Tibial artery (tissue), 4 donors: ENCODE measurements at places on chromosomes 12 and 14.
A peak's percentile ranks its signal among the peaks of the same experiment; 100 is the strongest.

- no peak for DNase-seq
Measured at GRCh38 chr12:87092421-87092820, 836.2 kb upstream of the MGAT4C start.

- DNase-seq = no peak
Measured at GRCh38 chr12:22808860-22809259, 183.9 kb downstream of the ETNK1 start.

- peak; percentile 5 for DNase-seq
Measured at GRCh38 chr12:237026-237815, 23.3 kb upstream of the SLC6A12 start.

DNA sequence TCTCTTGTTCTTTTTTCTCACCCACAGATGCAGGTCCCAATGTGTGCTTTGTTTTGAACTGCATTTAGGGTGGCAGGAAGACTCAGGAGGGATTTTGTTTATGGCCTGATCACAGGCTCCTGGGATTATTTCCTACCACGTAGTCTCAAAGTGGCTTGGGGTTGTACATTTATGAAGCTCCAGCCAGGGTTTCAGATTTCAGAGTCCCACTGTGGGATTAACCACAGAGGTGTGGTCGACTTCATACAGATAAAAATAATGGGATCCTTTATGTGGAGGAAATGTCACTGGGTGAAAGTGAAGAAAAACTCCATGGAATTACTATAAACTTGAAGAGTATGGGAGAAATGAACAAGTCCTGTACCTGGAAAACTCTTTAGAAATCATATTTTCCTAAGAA, 14.2 kb upstream of the PPP1R1A start:
- no peak for DNase-seq

DNA sequence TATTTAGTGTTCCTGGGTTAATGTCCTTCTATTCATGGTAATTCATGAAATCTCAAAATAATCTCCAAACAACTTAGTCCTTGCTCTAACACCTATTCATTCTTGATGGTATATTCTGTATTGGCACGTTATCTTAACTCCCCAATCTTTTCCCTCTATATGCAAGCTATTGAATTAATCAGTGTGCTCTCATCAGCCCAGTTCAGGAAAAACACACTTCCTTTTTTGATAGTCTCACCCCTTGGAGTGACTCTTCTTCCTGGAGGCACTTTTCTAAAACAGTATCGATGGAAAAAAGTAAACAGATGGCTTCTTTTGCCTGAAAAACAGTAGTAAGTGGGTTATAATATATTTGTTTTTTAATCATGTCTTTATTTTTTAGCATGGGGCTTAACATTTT, 28.6 kb downstream of the TULP3 start:
- DNase-seq = no peak

- DNase-seq = peak; percentile 79
Measured at GRCh38 chr14:94598816-94599655, 13.2 kb upstream of the SERPINA3 start.

GRCh38 chr12:27469176-27469736, 22.7 kb downstream of the SMCO2 start:
- DNase-seq = no peak

DNA sequence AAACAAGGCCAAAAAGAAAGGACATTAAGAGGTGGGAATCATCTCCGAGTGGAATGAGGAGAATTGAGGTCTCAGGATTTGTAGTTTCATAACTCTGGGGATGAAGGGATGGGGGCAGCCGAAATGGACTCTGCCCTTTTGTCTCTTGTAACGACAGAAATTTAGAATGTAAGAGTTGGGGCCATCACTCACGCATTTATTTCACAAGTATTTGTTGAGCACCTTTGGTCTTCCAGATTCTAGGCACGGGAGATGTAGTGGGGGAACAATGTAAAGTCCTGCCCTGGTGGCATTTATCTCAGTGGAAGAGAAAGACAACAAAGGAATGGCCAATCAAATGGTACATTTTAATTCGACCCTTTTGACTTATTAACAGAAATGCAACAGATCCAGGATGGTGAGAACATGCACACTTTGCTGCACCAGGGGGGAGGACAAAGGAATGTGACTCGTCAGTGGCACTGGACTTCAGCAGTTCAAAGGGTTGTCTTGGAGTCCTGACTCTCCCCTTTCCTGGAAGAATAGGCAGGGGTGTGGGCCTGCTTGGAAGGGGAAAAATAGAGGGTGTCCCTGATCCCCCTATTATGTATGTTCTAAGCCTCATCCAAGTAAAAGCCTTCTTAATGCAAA, 102.0 kb downstream of the TMEM30B start:
- DNase-seq = no peak

GRCh38 chr14:99156090-99156425, 115.9 kb downstream of the BCL11B start:
- peak; percentile 7 for DNase-seq

DNA sequence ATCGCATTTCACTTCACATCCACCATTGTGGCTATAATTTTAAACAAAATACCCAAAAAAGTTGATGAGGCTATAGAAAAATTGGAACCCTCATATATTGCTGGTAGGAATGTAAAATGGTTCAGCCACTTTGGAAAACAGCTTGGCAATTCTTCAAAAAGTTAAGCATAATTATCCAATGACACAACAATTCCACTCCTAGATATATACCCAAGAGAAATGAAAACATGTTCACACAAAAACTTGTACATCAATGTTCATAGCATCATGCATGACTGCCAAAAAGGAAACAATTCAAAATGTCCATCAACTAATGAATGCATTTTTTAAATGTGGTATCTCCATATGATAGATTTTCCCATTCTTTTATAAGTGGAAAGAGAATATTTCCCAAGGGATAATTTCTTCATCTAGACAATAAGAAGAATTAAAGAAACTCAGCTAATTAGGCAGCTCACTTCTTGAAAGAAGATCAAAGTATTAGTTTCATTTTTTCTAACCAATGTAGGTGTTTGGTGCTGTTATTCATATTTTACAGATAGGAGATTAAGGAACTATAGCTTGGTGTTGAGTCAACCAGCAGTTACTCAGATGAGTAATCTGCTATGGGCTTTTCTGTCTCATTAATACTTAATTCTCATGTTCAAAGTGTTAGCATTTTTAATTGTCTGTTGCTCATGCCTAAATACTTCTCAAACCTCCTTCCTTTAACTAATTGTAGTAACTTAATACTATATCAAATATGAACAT, 32.8 kb downstream of the YEATS4 start:
- no peak for DNase-seq

DNA sequence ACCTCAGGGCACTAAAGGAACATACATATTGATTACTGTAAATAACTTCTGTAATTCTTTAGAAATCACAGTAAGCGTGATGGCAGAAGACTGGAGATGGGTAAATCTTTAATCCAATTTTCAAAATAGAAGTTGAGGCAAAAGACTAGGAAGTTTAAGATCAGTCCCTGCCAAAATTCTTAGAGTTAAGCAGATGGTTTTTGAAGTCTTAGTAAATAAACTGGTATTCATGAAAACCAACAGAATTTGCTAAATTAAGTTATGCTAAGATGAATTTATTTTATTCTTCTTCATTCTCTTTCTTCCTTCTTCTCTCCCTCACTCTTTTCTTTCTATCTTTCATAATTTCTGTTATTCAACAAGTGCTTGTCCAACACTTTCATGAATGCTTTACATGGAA, 98.4 kb upstream of the GARIN6 start:
- no peak for DNase-seq

GRCh38 chr14:70473825-70474224, 21.9 kb downstream of the ADAM21 start:
- no peak for DNase-seq

DNA sequence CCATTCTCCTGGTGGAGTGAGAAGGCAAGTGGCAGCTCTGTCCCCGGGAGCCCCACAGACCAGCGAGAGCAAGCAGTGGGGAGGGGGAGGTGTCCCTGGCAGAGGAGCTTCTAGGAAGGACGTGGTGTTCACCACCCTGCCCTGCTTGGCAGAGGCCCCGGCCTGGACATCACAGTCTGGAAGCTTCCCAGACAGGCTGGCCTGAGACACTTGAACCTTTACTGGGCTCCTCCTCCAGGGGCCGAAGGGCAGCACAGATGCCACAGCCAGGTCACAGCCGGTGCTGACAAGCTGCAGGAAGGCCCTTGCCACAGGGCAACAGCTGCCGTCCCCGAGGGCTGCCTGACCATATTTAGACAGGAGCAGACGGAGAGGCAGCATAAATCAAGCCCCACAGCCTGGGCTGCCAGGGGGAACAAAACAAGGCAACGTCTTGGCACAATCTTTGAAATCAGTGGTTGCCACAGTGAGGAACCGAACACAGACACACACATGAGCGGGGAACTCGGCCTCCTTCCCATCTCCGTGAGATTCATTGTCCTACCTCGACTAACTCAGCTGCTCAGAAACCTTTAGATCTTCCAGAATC, 28.5 kb downstream of the PRIMA1 start:
- peak; percentile 96 for DNase-seq

DNA sequence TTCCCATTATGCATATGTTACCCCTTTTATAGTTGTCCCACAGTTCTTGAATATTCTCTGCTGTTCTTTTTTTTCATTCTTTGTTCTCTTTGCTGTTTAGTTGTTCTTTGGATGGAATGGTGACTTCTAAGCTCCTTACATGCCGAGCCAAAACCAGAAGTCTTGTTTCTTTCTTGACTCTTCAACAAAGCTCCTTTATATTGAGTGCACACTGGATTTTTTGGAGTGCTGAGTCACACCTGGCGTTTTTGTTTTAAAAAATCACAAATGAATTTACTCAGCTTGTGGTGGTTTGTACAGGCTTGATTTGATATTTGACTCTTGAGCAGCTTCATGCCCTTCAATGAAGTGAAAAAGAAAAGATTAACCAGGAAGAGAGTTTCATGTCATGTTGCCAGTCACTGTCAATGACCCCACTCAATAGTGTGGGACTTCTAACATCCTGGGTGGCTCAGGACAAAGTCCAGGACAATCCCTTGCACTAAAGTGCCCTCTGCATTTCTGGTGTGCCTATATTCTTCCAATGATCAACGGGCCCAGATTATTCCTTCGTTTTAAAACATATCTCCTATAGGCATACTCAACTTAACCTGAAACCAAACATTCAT, 112.4 kb upstream of the SLC38A4 start:
- no peak for DNase-seq

DNA sequence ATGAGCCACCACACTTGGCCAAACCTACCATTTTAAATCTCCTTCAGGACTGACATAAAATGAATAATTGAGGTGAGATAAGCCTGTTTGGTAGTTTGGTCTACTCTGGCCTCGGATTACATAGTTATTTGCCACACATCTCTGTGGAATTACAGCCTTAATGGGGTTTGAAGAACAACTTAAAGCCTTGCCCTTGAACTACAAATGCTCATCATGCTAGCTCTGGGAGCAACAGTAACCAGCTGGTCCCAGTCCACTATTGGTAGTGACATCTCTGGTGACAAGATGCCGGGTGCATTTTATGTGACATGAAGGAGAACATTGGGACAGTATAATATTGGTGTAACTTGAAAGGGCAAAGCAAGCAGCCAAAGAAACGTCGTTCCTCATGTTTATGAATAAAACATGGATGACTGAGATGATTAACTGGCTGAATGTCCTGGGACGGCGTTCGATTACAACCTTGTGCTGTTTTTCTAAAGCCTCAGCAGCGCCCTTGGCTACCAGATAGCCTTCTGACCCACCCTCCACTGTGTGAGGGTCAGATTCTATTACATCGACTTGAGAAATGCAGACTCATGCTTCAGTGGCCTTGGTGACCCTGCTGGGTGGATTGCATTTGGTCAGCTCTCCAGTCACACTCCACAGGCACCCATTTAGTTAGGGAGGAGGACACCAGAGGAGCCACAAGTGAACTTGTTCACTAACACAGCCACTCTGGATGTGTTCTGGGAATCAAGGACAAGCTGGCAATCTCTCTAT, 41.5 kb downstream of the BEST3 start:
- no peak for DNase-seq

- peak; percentile 92 for DNase-seq
Measured at GRCh38 chr14:23237772-23238594, at the start of gene RNF212B. Gene RNF212B, plus strand, starts transcription at chr14:23237936. Its CDS starts 2,410 bp downstream, at chr14:23240346.

GRCh38 chr12:88300931-88301330, 158.8 kb downstream of the TMTC3 start:
- no peak for DNase-seq

GRCh38 chr12:24011927-24012507, 62.5 kb upstream of the SOX5 start:
- DNase-seq = no peak
